Upper lobe of left lung (tissue), 6 donors: ENCODE measurements at places on chromosomes 1 and 21.
A peak's percentile ranks its signal among the peaks of the same experiment; 100 is the strongest.

- DNase-seq, result peak; percentile 29
Measured at GRCh38 chr1:165403835-165404482, 41.0 kb downstream of the RXRG start.

GRCh38 chr1:188763541-188763940 lies 1714.1 kb downstream of the BRINP3 start:
- no peak for DNase-seq

- DNase-seq, result no peak
Measured at GRCh38 chr1:22971611-22972405, 858 bp downstream of the LACTBL1 start.

DNA sequence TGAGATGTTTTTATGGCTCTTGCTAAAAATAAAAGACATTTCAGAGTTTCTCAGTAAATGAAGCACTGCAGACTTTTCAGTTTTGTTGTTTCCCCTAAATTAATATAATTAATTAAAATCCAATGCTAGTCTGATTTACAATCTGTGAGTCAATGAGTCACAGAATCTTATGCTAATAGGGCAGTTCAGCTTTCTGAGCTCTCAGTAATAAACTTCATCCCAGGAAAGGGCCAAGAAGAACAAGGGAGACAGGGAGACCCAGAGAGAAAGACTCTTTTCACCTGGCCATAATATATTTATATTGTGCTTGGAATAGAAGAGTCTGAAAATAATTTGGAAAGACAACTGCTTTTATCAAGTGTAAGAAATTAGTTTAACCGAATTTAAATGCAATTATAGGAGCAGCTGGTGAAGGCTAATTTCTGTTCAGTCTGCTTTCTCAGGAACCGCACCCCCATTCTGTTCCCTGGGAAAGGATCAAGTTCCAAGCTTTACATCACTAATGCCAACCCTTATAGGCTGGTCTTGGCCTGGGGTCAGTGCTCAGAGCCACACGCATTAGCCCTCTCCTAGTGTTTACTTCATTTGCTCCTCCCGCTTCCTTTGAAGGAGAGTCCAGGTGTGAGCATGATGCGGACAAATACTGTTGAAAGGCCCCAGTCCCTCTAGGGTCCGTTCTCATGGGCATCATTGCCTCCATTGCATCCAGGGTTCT lies 145.6 kb downstream of the ZBTB18 start:
- DNase-seq, result no peak

GRCh38 chr1:23800400-23801337 lies at the start of gene GALE:
Gene GALE, minus strand, starts transcription at chr1:23800754. Its CDS starts 1,747 bp downstream, at chr1:23799007.
- DNase-seq, result peak; percentile 99

- no peak for DNase-seq
Measured at GRCh38 chr1:198595765-198596164, 43.1 kb upstream of the PTPRC start.

DNA sequence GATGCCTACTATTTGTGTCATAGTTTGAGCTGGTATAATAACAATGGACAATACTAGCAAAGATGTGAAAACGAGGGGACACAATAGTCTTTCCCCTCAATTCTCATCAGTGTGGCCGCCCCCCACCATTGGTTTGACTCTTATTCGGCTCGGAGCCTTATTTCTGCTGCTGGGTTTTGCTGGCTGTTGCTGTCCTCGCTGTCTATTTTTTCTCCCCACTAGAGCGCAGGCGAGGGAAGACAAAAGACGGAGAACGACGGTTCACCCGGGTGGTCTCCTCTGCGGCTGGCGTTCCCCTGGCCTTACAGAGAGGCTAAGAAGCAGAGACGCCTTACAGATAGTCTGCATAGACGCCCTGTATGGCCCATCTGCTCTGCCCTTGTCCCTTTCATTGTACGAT lies 19.4 kb downstream of the CLIC6 start:
- DNase-seq, result no peak

DNA sequence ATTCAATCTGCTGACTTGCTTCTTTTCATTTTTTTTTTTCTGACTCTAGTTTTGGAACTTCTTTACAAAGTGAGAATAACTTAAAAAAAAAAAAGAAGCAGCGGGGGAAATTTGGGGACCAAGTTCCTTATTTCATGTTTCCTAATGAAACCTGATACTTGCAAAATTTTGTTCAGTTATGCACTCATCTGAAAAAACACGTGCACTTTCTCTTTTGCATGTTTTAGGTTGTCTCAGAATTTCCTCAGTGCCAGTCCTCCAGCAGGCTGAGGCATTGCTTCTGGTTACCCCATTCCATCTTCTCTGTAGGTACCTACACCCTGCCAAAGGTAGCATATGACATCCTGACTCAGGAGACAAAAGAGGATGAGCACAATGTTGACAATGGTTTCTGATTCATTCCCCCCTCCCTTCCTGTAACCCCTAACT lies 299.7 kb downstream of the GRIK1 start:
- no peak for DNase-seq

DNA sequence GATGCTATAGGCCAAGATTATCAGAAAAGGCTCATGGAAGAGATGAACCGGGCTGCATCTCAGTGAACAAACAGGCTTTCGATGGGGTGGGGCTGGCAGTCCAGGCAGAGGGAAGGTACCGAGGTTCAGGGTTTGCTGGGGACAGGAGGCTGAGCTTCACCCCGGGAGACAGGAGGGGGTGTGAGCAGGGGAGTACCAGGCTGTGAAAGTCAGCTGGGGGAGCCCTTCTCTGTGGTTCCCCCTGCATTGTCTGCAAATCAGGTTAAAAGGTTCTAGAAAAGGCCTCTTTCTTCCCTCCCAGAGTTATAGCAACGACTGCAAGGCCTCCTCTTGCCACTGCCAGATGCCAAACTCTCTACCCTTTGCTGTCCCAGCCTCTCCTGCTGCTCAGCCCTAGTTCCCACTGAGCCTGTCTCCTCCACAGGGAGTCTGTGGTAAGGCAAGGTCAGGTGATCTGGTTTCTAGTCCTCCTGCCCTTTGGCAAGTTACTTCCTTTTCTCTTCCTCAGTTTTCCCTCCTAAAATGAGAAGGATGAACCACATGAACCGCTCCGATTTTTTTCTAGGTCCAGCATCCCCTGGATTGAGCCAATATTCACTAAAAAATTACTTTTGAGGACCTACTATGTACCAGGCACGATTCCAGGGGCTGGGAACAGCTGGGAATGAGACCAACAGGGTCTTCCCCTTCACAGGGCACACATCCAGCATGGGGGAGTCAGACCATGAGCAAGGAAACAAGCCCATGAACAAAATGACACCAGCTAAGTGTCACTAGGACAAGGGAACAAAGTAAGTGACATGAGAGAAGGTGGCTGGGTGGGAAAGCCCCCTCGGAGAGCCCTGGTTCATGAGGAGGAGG lies 7.2 kb downstream of the LAD1 start:
- DNase-seq, result no peak

- no peak for DNase-seq
Measured at GRCh38 chr1:153677718-153678518, 570 bp upstream of the NPR1 start.

DNA sequence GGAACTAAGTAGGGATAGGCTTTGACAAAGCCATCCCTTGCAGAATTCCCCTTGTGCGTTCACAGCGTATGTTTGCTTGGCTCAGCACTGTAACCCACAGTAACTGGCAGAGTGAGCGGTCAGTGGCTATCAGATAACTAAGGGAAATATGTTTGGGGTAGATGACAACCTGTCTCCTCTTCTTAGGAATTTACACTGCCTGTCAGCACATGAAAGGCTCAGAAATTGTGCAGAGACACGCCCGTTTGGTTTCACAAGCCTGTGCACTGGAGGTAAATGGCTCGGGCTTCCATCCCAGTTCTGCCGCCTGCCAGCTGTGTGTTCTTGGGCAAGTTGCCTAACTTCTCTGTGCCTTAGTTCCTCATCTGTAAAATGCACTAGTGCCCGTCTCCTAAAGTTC lies 101.2 kb downstream of the PRDM2 start:
- no peak for DNase-seq
